ENCODE measurements at places on chromosomes 11 and 22. TPM values are rescaled to one million over a fixed set of nuclear protein-coding genes. Genes with fewer than 3 reads are reported as not detected.

Gene SDHAF2
- 44.8 TPM for polyA plus RNA-seq

Gene SCO2
- polyA plus RNA-seq: 2.7 TPM

Gene OR9G1
- not detected for polyA plus RNA-seq

Gene FOLR3
- not detected for polyA plus RNA-seq

Gene TIGD3
- 5.1 TPM for polyA plus RNA-seq

Gene FAM181B
- 0.22 TPM for polyA plus RNA-seq

All from small intestine (tissue), 16 donors.